ENCODE measurements at places on chromosomes 16 and 17. TPM values are rescaled to one million over a fixed set of nuclear protein-coding genes. Genes with fewer than 3 reads are reported as not detected.

PLA2G10 gene
- not detected for total RNA-seq

KRTAP3-1 gene
- total RNA-seq: not detected

ABCA10 gene
- total RNA-seq: 9.3 TPM

SLC52A1 gene
- total RNA-seq: 0.58 TPM

TOM1L2 gene
- 34.0 TPM for total RNA-seq

KRT39 gene
- total RNA-seq: 0.18 TPM

STH gene
- 0.58 TPM for total RNA-seq

TBC1D3E gene
- total RNA-seq: not detected
